ENCODE measurements at places on chromosomes 16 and 17.

DNA sequence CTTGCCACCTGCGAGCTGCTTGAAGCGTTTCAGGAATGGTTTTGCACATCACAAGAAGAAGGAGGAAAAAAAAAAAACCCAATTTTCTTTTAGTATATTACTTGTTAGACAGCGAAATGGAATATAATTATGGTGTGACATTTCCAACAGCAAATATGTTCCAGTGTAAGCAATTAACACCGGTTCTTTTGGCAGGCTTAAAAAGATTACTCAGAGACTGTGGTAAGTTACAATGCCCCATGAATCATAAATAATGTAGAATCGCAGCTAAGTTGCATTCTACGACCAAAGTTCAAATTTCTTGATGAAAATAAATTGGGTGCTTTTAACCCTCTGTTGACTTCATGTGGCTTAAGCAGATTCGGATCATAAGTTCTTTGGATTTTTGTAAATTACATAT lies 245.2 kb downstream of the XYLT1 start:
- no peak for DNase-seq

- DNase-seq, result no peak
Measured at GRCh38 chr17:75891605-75892555, 4.9 kb downstream of the TRIM65 start.

DNA sequence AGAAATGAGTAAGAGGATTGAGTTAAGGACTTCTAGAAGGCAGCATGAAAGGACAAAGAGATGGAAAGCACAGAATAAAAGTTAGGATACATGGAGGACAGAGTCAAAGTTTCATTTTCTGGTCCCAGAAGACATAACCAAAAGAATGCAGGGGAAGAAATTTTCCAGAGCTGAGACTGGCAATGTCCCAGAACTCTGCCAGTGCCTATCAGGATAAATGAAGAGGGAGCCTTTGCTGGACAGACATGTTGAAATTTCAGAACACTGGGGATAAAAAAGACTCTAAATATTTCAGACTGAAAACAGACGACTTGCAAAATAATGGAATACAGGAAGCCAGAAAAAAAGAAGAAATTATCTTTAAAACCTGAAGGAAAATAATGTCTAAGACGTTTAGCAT lies 55.7 kb downstream of the NT5M start:
- peak; percentile 63 for DNase-seq

- DNase-seq, result no peak
Measured at GRCh38 chr16:10022098-10022497, 160.1 kb downstream of the GRIN2A start.

GRCh38 chr17:27485125-27485524 lies 28.9 kb downstream of the KSR1 start:
- DNase-seq, result no peak

GRCh38 chr16:67613808-67614207 lies 31.1 kb upstream of the CARMIL2 start:
- DNase-seq, result no peak

- DNase-seq, result no peak
Measured at GRCh38 chr17:57915985-57916757, 39.0 kb downstream of the CUEDC1 start.

DNA sequence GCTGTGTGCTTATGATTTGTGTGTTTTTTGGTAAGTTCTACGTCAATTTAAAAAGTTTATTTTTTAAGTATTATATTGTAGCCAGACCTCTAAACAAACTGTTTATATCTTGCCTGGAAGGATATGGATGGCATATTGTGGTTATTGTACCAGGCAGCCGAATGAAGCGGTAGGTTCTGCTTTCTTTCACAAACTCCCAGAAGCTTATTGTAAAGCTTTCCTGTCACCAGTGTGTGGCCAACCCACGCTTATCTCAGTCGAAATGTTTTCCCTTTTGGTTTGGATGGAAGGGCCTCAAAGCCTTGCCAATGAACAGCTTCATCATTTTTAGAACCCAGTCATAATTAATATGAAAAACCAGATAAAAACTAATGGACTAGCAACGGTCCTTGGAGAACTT lies 53.1 kb downstream of the CYB5B start:
- DNase-seq, result peak; percentile 10

- no peak for DNase-seq
Measured at GRCh38 chr16:56493126-56493525, 26.7 kb downstream of the BBS2 start.

- no peak for DNase-seq
Measured at GRCh38 chr16:2523801-2524231, 3.6 kb downstream of the AMDHD2 start.

DNA sequence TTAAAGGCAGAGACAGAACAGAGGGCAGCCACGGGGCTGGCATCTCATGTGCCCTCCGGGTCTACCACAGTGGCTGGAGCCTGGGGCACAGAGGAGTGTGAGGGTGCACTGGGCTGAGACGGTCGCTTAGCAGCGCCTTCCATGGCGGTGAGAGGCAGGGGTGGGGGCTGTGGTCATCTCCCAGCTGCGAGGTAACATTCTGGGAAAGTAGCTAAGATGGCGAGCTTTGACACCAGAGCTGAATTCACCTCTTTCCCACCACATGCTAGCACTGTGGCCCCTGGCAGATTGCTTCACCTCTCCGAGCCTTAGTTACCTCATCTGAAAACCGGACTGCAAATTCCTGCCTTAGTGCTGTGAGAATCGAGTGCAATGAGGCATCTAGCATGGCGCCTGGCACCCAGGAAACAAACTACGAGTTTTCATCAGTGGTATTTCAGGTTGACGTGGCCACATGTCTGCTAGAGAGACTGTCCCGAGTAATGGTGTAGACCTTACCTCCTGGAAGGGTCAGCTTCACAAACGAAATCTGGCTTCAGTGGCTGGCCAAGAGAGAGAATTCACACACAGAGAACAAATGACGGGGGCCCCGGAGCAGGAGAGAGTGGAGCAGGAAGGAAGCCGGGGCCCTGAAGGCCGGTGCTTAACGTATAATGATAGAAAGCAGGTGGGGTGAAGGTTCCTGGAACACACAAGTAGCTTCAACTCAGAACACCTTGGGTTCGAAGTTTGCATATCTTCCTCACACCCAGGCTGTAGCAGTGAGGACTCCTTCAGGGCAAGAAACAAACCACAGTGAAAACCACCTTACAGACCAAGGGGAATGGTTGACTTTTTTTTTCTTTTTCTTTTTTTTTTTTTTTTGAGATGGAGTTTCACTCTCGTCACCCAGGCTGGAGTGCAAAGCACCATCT lies 63.9 kb upstream of the RPH3AL start:
- no peak for DNase-seq

DNA sequence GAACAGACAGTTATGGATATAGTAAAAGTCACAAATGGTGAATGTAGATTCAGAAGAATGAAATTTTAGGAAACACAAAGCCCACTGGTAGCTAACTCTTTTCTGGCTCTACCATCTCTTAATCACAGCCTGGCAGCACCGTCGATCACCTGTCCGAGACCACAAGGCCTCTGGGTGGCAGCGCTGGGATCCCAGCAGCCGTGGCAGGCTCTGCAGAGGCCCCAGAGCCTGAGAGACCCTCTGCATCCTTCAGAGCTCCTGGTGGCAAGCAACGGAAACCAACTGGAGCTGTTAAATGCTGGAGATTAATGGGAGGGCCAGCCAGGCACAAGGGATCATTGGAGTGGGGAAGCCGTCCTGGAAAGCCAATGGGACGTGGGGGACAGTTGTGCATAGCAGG lies 26.3 kb downstream of the LAT start:
- no peak for DNase-seq

DNA sequence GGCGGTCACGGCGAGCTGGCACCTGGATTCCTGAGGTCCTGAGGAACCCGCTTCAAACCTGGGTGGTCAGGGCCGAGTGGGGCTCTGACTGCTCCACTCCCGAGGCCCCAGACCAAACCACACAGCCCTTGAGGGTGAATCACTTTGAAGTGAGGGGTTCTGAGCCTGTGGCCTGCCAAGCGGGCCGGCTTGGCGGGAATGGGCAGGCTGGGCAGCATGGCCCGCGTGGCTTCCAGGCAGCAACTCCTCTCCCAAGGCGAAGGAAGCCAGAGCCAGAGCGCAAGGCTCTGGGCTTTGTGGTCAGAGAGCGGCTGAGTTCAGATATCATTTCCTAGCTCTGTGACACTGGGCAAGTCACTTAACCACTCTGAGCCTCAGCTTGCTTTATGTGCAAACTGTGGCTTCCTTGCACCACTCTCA lies 42.7 kb downstream of the CMIP start:
- no peak for DNase-seq

- peak; percentile 12 for DNase-seq
Measured at GRCh38 chr17:57783338-57783742, 38.2 kb upstream of the CCDC182 start.

DNA sequence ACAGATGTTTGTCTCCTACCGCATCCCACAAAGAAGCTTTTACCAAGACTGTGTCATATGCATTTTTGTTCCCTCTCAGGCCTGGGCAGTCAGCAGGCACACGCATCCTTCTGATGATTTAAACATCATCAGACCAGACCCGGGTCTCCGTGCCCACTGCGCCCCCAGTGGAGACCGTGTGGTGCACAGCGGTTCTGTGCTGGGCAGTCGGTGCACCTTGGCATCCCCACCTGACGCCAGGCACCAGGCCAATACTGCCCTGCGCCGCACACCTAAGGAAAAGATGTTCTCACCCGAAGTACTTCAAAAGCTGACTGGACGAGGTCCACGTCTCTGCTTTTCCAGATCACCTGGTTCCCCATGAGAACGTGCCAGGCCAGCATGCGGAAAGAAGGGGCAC lies 10.6 kb upstream of the PLD6 start:
- DNase-seq, result no peak

GRCh38 chr17:75516619-75517296 lies 430 bp downstream of the TSEN54 start:
- no peak for DNase-seq

DNA sequence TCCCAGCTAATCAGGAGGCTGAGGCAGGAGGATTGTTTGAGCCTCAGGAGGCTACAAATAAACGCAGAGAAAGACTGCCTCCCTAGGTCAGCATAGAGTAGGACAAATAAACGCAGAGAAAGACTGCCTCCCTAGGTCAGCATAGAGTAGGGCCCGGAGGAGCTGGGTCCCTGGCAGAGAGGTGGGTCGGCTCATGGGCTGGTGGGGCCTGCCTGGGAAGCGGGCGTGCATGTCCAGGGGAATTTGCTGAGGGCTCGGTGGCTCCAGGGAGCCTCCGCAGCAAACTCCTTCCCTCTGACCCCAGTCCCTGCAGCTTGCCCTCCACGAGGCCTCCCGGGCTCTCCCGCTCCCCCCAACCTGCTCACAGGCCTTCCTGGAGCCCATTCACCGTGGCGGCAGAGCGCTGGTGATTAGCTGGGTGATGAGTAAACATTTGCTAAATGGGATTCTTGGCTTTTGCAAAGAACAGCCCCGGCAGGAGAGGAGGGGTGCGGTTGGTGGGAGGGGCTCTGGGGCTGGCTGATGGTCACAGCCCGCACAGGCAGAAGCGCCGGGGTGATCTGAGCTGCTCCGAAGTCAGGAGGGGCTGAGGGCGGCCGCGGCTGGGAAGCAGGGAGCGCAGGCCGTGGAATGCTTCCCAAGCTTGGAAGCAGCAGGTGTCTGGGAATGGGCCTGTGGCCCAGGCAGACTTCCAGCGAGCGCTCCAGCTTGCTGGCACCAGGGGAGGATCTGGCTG lies 93.1 kb downstream of the RTN4RL1 start:
- no peak for DNase-seq

All from NCI-H226 (cell line).